ENCODE measurements at places on chromosomes 2 and 18. TPM values are rescaled to one million over a fixed set of nuclear protein-coding genes. Genes with fewer than 3 reads are reported as not detected.

CD28 gene
- polyA plus RNA-seq: 0.09 TPM

IMP4 gene
- polyA plus RNA-seq: 57.6 TPM

SP5 gene
- polyA plus RNA-seq: not detected

NEU2 gene
- polyA plus RNA-seq: not detected

TMEM237 gene
- 0.33 TPM for polyA plus RNA-seq

MTX2 gene
- 7.6 TPM for polyA plus RNA-seq

RNF181 gene
- polyA plus RNA-seq: 475 TPM

PTRHD1 gene
- 78.6 TPM for polyA plus RNA-seq

SCG2 gene
- not detected for polyA plus RNA-seq

GRCh38 chr2:45567974-45568789, 42.9 kb downstream of the SRBD1 start:
- H3K27ac ChIP-seq: peak overlapping the region; percentile 93
- H3K4me3 ChIP-seq: peak overlapping the region; percentile 95
- DNase-seq: peak; percentile 92
- peaks cover 45% of the 10 kb centered on the region for H3K4me1 ChIP-seq

DNA sequence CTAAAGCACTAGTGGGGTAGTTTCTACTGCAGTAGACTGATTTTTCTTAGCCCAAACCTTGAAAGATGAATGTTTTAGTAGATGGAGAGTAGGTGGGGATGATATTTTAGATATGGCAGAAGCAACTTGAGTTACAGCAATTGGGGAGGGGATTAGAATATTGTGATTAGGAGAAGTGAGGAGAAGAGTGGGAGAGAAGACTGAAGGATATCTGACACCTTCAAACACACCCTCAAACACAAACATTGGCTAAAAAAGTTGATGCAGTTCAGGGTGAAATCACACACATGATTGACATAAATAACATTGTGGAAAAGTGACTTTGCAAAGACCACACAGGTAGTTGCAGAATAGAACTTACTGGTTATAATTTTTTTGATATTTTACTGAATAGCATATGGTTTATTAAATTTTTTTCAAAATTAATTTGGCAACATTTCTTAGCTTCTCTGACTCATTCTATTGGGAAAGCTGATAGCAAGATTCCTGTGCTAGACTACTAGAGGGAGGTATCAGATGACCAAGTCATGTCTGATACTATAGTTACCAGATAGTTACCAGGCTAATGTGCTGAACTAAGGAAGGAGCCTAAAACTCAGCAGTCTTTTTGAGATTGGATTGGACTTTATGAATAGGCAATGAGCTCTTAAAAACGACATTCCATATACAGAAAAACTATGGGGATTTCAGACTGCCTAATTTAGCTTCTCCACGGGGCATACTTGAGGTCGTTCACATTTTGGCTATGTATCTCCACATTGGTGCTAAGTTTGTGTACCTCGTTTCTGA, 73.0 kb downstream of the ACTR3 start:
- peak overlapping the region; percentile 43 for H3K27ac ChIP-seq
- H3K36me3 ChIP-seq: peaks cover 67% of the 10 kb centered on the region
- no peak overlapping the region for H3K4me3 ChIP-seq
- no peak for DNase-seq

- DNase-seq: peak; percentile 93
- no peak overlapping the region for H3K4me3 ChIP-seq
- H3K36me3 ChIP-seq: no peaks in the 10 kb centered on the region
- peaks cover 36% of the 10 kb centered on the region for H3K4me1 ChIP-seq
Observed at GRCh38 chr2:42722320-42723190, 41.4 kb downstream of the OXER1 start.

DNA sequence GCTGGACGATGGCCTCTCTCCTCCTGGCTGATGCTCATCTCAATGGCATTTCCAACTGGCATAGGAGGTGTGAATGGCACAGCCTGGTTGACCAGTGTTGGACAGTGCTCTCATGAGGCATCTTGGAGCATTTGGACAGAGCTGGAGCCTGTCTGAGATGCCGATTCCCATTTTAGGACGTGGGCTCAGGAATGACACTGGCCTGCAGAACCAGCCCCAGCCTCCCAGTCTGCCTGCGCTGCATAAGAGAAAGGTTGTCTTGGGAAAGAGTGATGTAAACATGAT, 118.2 kb upstream of the COPS8 start:
- no peak overlapping the region for H3K4me3 ChIP-seq
- H3K4me1 ChIP-seq: peaks cover 30% of the 10 kb centered on the region
- H3K27ac ChIP-seq: no peak overlapping the region
- no peaks in the 10 kb centered on the region for H3K36me3 ChIP-seq

DNA sequence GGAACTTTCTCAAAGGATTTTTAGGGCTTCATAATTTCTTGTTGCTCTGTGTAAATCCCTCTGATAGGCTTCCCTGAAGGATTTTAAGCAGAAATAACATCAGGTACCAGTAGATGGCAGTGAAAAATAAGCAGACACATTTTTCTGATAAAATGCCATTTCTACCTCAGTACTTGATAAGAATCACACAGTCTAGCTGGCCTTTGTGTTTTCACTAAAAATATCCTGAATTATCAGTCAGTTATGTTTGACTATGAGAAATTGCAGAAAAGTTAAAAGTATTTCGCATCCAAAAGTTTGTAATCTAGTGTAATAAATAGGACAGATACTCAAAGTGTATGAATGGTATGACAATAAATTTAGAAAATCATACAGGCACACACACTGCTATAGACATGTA, 68.7 kb downstream of the DNAJC10 start:
- H3K36me3 ChIP-seq: peaks cover 9% of the 10 kb centered on the region
- H3K27me3 ChIP-seq: no peaks in the 10 kb centered on the region
- no peak overlapping the region for H3K4me3 ChIP-seq
- no peaks in the 10 kb centered on the region for H3K4me1 ChIP-seq
- H3K27ac ChIP-seq: no peak overlapping the region

DNA sequence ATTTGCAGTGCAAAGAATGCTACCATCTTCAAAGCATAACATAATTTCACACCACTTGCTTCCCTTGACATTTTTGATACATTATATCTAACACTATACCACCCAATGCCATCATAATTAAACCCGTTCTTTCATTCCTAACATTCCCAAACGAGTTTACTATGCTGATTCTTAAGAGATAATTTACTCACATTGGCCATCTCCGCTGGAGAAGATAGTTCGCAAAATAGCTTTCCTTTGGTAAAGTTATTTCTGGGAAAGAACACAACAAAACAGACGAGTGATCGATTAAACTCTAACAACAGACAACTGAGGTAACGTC, 716 bp downstream of the MMADHC start:
- peak overlapping the region; percentile 90 for H3K4me3 ChIP-seq
- H3K4me1 ChIP-seq: peaks cover 20% of the 10 kb centered on the region

- no peaks in the 10 kb centered on the region for H3K4me1 ChIP-seq
- no peak overlapping the region for H3K27ac ChIP-seq
- H3K27me3 ChIP-seq: no peaks in the 10 kb centered on the region
- no peak overlapping the region for H3K4me3 ChIP-seq
Observed at GRCh38 chr2:177930916-177931315, 141.7 kb downstream of the PDE11A start.

GRCh38 chr2:26579025-26579722, 62.0 kb downstream of the CIB4 start:
- DNase-seq: no peak
- H3K4me3 ChIP-seq: no peak overlapping the region
- no peaks in the 10 kb centered on the region for H3K36me3 ChIP-seq
- no peaks in the 10 kb centered on the region for H3K4me1 ChIP-seq
- H3K27me3 ChIP-seq: no peaks in the 10 kb centered on the region
- no peak overlapping the region for H3K27ac ChIP-seq

DNA sequence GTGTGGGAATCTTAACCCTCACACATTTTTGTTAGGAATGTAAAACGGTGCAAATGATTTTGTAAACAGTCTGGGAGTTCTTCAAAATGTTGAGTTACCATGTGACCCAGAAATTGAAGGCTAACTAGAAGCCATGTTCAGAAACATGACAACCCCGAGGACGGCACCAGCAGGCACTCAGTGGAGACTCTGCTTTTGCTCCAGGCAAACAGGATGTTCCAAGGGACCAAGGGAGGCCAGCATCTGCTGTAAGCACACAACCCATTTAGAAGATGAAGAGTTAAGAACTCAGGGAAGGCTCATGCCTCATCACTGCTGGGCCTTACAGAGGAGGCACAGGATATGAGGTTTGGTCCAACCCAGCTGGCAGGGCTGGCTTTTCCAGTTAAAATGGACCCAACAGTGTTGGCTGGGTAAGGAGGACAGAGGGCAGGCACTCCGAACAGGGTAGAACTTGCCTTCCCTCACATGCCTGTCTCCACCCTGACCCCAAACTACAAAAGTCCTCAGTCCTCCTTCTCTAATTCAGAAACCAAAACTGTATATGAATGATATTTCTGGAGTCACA, 23.6 kb downstream of the PARD6G start:
- DNase-seq: no peak
- no peaks in the 10 kb centered on the region for H3K36me3 ChIP-seq
- no peaks in the 10 kb centered on the region for H3K4me1 ChIP-seq
- H3K27me3 ChIP-seq: no peaks in the 10 kb centered on the region

DNA sequence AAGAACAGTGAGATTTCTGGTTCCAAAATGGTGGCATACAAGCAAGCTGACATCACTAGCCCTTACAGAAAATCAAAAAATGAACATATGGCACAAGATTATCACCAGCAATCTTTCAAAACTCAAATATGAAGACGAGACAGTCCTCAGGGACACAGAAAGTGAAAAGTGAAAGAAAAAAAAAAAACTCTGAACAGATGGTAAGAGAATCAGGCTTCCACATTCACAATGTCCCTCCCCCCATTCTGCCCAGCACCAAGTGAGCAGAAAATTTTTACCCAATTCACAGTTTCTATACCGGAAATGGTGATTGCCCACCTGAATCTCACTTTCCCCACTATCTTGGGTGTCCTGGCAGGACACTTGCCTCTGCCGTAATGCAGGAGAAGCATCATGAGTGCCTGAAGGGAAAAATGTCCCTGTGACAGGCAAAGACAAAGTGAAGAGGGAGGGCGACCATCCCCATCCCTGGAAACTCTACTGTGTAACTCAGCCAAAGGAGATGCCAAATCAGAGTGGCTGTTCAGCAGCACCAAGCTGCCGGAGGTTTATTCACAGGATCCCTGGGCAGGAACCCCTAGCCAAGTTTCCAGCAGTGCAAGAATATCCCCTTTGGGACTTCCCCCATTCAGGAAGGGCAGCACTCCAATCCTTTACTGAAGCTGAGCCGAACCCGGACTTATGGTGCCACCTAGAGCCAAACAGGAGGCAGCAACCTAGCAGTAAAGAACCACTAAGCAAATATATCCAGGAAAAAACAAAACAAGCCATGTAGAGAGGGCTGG, 312.2 kb downstream of the LRATD1 start:
- no peak for DNase-seq
- H3K36me3 ChIP-seq: no peaks in the 10 kb centered on the region
- no peaks in the 10 kb centered on the region for H3K4me1 ChIP-seq
- no peak overlapping the region for H3K4me3 ChIP-seq
- no peak overlapping the region for H3K27ac ChIP-seq

DNA sequence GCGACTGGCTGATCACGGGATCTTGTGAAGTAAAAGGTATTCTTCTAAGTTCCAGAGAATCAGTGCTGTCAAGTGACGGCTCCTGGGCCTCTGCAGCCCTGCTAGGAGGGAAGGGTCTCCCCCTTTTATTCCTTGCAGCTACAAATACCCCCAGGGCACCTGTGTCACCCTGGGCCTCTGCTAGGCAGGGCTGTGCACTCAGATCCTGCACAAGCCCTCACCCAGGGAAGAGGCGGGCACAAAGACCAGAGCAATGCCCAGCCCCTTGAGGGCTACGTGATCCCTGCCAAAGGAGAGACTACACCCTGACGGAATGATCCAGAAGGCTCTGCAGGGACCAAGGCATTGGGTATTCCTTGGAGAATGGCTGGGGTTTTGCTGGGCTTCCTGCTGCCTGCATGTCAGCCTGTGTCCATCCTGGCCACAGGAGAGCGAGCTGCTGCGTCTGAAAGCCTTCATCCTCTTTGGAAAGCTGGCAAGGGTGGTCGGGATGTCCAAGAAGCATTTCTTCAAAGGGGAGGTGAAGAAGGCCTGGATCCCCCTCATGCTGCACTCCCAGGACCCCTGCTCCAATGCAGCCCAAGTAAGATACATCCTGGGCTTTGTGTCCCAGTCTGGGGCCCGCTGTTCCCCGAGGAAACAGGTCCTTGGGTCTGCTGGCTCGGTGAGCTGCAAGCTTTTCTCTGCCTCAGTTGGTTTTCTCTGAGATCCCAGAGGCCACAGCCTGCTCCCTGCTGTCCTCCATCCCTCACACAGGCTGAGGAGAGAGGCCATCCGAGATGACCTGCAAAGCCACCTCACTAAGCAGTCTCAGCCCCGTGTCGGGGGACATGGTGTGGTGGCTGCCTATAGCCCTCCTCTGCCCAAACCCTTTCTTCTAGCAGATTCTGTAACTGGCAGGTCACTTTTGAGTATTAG, 24.9 kb downstream of the HJURP start:
- H3K36me3 ChIP-seq: peaks cover 9% of the 10 kb centered on the region
- no peak overlapping the region for H3K4me3 ChIP-seq
- H3K4me1 ChIP-seq: no peaks in the 10 kb centered on the region

DNA sequence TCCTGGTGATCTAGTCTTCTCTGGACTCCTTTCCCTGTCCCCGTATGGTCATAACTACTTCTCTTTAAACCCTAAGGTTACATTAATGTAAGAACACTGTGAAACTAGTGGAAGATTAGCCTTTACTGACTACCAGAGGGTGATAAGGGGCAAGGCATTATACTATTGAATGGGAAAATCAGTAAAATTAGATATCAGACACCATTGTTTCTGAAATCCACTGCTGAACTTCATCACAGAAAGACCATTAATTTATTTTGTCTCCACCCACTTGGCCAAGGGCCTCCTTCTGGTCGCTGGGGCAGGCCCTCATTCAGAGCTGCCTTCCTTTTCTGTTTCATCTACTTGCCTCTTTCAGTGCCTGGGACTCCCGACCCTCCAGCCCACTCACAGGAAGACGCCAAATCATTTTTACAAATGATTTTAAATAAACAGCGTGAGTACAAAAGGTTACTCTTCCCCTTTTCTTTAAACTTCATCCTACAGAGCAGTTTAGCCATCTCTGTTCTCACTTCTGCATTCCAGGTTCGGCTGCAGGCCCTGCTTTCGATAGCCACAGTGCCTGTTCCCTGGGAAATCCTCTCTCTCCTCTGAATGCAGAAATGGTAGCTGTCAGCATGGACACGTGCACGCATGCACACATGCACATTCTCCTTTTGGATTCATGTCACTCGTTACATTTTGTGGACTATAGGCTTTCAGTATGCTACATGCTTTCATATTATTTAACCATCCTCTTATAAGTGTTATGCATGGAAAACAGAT, 70.3 kb upstream of the DOCK10 start:
- DNase-seq: peak; percentile 60
- H3K36me3 ChIP-seq: no peaks in the 10 kb centered on the region
- H3K4me1 ChIP-seq: peaks cover 24% of the 10 kb centered on the region
- peak overlapping the region; percentile 68 for H3K27ac ChIP-seq
- no peak overlapping the region for H3K4me3 ChIP-seq

- H3K36me3 ChIP-seq: peaks cover 23% of the 10 kb centered on the region
- no peaks in the 10 kb centered on the region for H3K27me3 ChIP-seq
- no peak for DNase-seq
- H3K4me3 ChIP-seq: no peak overlapping the region
- no peaks in the 10 kb centered on the region for H3K4me1 ChIP-seq
Observed at GRCh38 chr18:46480226-46480625, 176.8 kb downstream of the LOXHD1 start.

GRCh38 chr18:46320928-46321711, 216.9 kb downstream of the HAUS1 start:
- no peak for DNase-seq
- no peaks in the 10 kb centered on the region for H3K36me3 ChIP-seq
- peaks cover 15% of the 10 kb centered on the region for H3K4me1 ChIP-seq
- H3K27ac ChIP-seq: no peak overlapping the region

GRCh38 chr2:195494451-195494850, 162.6 kb upstream of the SLC39A10 start:
- no peak overlapping the region for H3K4me3 ChIP-seq
- no peak overlapping the region for H3K27ac ChIP-seq
- no peaks in the 10 kb centered on the region for H3K4me1 ChIP-seq
- DNase-seq: no peak
- H3K36me3 ChIP-seq: no peaks in the 10 kb centered on the region

Data from CD14-positive monocyte (primary cell).